ENCODE measurements at places on chromosomes 6 and 20.

- peak; percentile 4 for DNase-seq
Observed at GRCh38 chr6:19804205-19805128, 32.7 kb upstream of the ID4 start.

GRCh38 chr20:25081730-25082497 is at the start of gene VSX1:
TSS of gene VSX1 (minus strand) at chr20:25082141. CDS start at chr20:25082096, 45 bp downstream.
- DNase-seq, result no peak

- no peak for DNase-seq
Observed at GRCh38 chr20:13149371-13150105, 71.5 kb upstream of the ISM1 start.

DNA sequence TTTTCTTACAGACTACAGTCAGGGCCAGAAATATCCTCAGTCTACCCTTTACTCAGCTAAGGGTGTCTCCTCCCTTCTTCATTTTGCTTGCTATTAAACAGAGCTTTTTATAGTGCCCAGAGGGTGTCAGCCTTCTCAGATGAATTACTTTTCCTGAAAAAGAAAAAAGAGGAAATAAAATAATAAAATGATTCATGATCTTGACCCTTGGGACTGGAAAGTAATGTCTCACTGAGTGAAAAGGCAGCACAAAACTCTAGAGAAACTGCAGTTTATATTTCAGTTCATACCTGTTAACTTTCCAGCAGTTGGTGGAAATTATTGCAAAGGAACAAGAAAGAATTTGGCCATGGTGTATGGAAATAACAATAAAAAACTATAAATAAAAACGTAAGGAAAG is 170.6 kb downstream of the IBTK start:
- no peak for DNase-seq

- no peak for DNase-seq
Observed at GRCh38 chr20:38608188-38608587, 6.6 kb downstream of the ARHGAP40 start.

DNA sequence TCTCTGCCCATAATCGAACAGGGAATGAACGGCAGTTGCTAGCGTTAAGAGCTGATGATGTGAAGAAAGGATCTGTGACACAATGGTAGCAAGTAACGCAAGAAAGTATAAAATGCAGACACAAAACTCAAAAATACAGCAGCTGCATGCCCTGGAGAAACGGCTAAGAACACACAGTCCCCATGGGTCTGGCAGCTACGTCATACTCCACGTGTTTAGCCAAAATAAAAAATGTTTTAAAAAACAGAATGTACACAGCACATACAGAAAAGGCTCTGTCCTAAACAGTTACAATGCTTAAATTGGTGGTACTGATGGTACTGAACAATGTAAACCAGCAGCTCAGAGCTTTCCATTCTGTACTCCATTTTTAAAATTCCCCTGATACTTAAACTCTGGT is 34.4 kb downstream of the HUS1B start:
- no peak for DNase-seq

GRCh38 chr6:151240791-151241642 is 1.2 kb downstream of the AKAP12 start:
- no peak for DNase-seq

DNA sequence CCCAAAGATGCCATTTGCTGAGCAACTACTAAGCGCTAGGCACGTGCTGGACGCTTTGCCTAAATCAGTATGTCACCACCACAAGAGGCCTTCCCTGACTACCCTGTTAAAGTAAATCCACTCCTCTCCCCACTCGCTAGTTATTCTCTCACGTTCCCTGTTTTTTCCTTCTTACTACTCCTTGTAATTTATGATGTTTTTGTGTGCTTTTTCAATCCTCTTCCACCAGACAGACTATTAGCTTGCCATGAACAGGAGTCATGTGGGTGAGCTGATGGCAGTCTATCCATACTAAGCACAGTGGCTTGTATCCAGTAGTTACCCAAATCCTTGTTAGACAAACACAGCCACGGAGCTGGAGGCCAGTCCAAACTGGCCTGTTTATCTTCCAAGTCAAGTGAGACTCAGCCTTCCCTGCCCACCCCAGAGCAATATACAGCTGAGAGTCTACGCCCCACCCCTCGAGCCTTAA is 41.2 kb downstream of the C6orf132 start:
- no peak for DNase-seq

DNA sequence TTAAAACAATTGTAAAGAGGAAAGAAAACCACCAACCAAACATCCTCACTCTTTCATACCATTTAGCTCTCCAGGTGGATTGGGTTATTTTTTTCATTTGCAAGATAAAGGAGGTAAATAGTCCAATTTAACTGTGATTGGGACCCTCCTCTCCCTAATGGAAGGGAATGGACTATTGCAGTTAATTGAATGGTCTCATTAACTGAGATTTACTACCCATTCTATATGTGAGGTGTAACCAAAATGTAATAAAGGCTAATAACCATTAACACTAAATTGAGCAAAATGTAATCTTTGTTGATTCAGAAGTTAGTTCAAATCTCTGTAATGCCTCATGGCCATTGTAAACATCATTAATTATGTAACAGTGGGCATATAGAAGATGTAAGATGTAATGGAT is 105.0 kb downstream of the KLHL32 start:
- DNase-seq, result no peak

DNA sequence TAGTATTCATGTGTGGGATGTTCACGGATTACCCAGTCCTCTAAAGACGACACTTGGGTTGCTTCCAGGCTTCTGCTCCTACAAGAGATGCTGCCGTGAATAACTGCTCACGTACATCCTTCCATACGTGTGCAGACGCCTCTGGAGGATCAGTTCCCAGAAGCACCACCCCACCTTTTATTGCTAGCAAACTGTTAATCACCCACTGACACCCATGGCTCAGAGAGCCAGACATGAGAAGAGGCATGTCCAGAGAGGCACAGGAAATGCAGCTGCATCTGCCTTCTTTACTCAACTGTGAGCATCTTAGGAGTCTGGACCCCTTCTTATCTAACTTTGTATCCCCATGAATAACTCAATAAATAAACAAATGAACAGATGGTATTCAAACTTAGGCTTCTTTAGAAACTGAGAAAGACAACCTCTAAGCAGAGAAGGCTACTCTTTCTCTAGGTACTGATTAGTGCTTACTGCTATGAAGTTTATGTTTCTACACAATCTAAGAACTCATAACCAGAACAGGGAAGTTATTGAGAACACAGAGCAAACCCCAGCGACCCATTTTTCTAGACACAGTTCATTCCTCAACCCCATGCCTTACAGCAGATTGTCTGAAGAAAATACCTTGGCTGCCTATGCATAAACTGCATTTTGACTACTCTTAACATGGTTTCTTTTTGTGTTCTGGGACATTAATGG is 228.7 kb upstream of the RREB1 start:
- DNase-seq, result no peak

DNA sequence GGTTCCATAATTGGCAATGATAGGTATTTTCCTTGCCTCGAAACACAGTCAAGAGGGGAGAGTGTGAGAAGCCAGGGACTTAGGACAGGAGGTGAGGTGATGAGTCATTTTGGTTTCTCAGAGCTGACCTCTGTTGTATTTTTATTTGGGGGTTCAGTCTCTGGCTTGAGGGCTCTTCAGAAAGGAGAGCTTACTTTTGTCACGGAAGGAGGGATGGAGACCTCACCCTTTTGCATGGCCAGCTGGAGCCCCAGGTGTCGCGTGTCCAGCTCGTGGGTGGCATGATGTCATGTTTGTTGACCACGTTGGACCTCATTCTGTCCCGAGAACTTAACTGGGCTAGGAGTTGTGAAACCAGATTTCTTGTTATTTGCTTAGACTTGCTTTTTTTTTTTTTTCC is 293.9 kb downstream of the QKI start:
- no peak for DNase-seq

- no peak for DNase-seq
Observed at GRCh38 chr20:19098806-19099578, 113.5 kb upstream of the SLC24A3 start.

GRCh38 chr6:13641315-13641714 is 26.2 kb downstream of the NOL7 start:
- no peak for DNase-seq

DNA sequence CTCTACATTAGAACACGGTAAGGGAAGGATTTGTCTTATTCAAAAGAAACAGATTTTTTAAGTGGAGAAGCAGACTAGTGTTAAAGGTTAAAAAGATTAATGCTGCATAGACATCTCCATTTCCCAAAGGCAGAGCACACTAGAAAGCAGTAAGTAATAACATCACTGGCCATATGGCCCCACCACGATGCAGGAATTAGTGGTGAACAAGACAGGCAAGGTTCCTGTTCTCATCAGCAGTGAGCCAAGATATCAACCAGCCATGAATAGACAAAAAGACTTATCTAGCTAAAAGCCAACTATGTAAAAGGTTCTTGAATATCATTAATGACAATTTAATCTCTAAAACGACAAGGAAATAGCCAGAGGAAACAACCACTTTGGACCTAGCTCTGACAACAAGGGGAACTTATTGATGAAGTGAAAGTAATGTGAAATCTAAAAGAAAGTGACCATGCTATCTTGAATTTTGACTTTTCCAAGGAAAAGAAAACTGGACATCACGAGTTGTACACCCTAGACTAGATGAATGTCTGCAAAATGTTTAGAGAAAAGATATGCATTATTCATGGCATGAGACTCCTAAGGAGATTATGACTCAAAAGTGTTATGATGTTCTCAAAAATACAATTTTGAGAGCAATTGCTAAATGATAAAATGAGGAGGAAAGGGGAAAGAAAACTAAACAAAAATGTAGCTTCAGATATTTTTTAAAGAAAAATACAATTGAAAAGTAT is 157.9 kb upstream of the STXBP5 start:
- no peak for DNase-seq

GRCh38 chr20:46220455-46221207 is 87.7 kb downstream of the CDH22 start:
- DNase-seq, result no peak

DNA sequence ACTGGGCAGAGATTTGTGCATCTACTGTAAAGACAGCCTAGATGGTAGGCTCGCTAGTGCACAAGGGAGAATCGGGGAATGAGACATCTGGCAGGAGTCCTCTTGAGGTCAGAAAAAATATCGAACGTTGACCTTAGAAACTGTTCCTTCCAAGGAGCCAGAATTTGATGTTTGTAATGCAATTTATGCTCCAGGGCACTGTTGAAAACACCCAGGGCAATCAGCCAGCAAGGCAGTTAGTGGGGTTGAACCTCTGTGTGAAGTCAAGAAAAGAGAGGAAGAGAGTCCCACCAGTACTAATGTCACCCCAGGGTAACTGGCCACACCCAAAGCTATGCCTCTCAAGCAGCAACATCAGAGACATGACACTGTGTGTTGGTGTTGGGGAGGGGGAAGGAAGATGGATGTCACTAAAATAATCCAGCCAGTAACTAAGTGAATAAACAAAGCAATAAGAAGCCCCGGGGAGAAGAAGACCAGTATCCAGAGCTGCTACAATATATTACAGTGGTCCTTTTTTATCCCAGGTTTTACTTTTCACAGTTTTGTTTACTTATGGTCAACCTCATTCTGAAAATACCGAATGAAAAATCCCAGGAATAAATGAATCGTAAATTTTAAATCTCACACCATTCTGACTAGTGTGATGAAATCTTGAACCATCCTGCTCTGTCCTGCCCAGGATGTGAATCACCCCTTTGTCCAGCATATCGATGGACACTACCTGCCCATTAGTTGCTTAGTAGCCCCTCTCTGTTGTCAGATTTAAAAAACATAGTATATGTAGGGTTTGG is 32.9 kb upstream of the PDE10A start:
- no peak for DNase-seq

GRCh38 chr6:112331306-112331705 is 15.8 kb upstream of the RFPL4B start:
- DNase-seq, result no peak

DNA sequence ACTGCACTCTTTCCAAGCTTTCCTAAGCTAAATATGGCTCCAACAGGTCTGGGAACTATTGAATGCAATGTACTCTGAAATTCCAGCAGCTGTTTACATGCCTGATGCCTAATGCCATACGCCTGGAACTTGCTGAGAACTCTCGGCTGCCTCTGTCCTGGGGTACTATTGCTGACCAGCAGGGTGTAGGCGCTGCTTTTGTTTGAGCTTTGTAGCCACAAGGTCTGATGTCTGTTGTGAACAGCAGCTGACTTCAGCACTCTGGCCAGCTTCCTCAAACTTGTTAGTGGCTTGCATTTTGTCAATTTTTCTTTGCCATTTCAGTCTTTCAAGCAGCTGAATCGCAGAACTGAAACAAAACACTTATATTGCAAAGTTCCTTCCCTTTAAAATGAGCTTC is 26.7 kb downstream of the SAYSD1 start:
- no peak for DNase-seq

GRCh38 chr6:39572661-39573340 is 152.4 kb downstream of the KIF6 start:
- DNase-seq, result no peak

- no peak for DNase-seq
Observed at GRCh38 chr20:33450867-33451266, 7.3 kb upstream of the SNTA1 start.

GRCh38 chr6:35780719-35781118 is at the start of gene CLPSL1:
TSS of gene CLPSL1 (plus strand) at chr6:35781019. CDS start at chr6:35781111, 92 bp downstream.
- no peak for DNase-seq

DNA sequence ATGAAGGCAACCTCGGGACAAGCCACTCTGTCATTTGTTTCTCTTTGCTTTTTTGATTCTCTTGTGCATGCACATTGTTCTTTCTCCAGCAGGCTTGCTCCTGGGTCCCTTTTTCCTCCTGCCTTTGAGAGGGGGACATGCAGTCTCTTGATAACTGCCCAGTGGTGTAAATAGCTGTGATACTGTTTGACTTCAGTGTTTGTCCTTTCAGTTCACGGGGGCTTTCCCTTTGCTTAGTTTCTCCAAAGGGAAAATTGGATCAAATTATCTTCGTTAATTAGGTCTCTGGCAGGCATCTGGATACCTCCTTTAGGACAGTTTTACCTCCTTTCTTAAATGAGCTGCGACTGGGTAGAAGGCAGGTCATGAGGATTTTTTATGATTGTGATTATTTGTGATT is 41.5 kb downstream of the RALGAPB start:
- DNase-seq, result no peak

DNA sequence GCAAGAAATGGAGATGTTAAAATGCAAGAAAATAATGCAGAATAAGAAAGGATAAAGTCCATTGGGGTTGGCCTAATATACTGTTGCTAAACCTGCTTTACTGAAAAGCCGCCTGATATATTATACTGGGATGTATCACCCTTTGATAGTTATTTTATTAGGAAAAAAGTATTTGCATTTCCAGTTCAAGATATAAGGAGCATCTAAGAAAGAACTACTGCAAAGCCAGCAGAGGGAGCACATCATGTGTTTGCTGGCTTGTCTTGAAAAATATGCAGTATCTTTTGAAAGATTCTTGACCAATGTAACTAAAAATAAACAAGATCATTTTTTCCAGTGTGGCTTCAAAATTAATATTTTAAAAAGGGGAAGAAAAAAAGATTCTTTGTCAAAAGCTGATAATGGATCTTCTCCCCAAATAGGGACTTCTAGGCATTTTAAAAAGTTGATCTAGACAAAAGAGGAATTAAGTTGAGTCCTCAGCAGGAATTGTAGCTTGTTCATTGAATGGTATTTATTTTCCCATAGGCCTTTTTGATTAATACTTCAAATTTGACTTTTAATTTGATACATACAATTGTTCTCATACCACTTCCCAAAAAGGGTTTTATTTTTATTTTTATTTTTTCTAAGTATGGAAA is 214.9 kb downstream of the ZFAND3 start:
- no peak for DNase-seq

Data from activated T-helper 1 cell treated with Interleukin-2 at 50 U/mL for 16 hours (primary cell).